ENCODE measurements at places on chromosomes 6 and 20.

DNA sequence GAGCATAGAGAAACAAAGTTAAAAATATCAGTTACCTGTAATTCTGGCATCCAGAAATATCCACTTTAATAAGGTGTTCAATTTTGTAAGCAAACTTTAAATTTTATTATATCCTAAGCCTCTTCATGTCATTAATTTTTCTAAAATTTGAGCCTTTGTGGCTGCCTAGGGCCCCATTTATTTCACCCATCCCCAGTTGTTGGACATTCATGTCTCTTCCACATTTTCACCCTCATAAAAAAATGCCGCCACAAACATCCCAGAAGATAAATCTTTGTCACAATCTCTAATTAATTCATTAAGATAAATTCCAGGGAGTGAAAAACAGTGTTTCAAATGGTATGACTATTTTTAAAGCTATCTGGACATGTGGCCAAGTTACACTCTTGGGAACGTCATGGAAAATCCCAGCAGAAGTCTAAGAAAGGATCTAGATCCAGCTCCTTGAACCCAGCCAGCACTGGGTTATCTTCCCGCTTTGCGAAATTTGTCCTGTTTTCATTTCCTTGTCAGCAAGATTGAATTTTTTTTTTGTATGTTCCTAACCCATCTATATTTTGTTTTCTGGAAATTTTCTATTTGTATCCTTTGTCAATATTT is 97.2 kb downstream of the TMEM242 start:
- peak; percentile 96 for DNase-seq

GRCh38 chr6:6801635-6802218 is 213.2 kb downstream of the LY86 start:
- no peak for DNase-seq

GRCh38 chr6:72746276-72746675 is 124.4 kb downstream of the KCNQ5 start:
- DNase-seq = peak; percentile 26

DNA sequence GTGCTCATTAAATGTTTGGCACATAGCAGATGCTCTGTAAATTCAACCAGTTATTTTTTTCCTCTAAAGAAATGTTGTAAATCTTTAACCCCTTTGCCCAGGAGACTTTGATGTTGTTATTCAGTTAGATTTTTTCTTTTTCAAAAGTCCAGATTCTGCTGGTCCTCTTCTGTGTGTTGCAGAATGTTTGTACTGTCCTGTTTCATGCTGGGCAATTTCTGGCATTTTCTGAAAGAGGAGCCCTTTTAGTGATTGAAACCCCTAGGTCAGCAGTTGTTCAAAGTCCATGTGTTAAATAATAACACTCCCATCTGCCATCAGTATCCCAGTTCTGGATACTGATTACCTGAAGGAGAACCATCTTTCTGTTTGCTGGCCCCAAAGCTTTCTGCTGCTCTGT is 1.3 kb upstream of the SLC17A1 start:
- no peak for DNase-seq

- no peak for DNase-seq
Measured at GRCh38 chr6:164008902-164009301, 594.4 kb downstream of the QKI start.

Measured in fibroblast of the aortic adventitia (primary cell).